Stimulated activated CD4-positive, alpha-beta T cell treated with anti-CD3 and anti-CD28 coated beads, Interleukin-1b, Interleukin-23, amount 100 ng/mL, for 1 hour (primary cell): ENCODE measurements at places on chromosomes 3 and 15.

DNA sequence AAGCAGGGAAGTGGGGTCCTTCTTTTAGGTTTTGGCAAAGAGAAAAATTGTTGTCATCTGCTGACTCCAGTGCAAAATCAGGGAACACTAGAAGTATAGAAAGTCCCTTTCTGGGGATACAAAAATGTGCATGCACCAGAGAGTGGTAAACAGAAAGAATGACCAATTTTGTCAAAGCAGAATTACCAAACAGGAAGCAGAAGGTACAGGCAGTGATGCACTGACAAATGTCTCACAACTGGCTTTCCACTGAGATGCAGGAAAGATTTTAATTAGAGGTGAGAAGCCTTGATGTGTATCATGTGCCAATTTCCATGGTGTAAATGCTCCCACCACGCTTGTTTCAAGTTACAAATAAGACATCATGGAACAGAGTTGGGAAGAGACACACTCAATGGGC, 66.0 kb downstream of the TRIM69 start:
- no peak for DNase-seq

GRCh38 chr3:177676148-177676547, 478.9 kb upstream of the TBL1XR1 start:
- DNase-seq: no peak

DNA sequence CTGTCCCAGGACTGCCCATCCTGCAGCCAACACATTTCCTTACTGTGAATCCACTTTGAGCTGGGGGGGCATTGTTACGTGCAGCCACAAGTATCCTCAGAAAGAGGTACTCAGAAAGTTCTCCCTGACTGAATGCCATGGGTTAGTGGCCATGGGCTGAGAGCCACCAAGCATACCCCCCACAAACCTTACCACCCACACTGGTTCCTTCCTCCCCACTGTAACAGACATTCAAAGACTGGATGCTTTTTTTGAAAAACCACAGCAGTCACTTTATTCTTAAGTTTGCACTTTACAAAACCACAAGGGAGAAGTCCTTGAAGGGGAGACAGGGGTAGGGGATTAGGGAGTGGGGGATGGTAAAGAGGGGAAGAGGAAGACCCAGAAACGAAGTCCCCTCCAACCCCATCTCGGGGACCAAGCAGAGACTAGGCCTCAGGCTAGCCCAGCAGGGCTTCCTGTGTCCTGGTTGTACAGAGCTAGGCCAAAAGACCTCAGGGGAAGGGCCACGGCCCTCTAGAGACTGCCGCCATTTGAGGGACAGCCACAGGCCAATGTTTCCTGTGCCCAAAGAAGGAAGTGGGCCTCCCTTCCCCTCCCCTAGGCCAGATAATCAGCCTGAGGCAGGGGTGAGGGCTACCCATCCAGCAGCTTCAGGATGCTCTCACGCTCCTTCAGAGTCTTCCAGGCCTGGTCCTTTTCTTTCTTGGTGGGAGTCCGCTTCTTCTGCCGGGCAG, 10.1 kb upstream of the CAMK1 start:
- DNase-seq: no peak

GRCh38 chr3:51280176-51280575, 104.9 kb upstream of the MANF start:
- no peak for DNase-seq
